ENCODE measurements at places on chromosomes 7 and 10.

DNA sequence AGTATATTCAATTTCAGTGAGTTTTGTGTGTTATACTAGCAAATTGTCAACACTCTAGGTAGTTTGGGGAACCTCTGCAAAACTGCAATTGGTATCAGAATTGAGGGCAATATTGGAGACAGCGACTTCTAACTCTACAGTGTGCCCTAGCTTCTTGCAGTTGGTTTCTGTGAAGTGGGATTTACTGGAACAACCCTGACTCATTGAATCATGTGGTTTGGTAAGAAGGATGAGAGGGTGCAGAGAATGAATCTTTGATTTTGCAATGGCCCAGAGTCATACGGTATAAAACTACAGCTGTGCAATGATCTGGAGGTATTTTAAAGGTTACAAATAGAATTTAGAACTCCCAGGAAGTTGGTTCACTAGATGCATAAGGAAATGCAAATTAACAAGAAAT is 129.1 kb upstream of the PPP1R3A start:
- peak; percentile 52 for DNase-seq

- no peak for DNase-seq
These were observed 743 bp downstream of the ADAP1 start for GRCh38 chr7:953547-954327.

- DNase-seq = no peak
These were observed 55.8 kb upstream of the LANCL2 start for GRCh38 chr7:55309040-55309991.

DNA sequence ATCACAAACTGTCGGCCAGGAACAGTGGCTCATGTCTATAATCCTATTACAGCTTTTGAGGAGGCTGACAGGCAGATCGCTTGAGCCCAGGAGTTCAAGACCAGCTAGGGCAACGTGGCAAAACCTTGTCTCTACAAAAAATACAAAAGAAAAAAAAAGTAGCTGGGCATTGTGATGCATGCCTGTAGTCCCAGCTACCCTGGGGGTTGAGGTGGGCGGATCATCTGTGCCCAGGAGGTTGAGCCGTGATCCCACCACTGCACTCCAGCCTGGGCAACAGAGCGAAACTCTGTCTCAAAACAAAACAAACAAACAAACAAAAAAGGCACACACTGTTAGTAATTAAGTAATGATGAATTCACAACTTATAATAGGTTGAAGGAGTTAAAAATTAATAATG is 441.5 kb upstream of the PCDH15 start:
- DNase-seq = no peak

DNA sequence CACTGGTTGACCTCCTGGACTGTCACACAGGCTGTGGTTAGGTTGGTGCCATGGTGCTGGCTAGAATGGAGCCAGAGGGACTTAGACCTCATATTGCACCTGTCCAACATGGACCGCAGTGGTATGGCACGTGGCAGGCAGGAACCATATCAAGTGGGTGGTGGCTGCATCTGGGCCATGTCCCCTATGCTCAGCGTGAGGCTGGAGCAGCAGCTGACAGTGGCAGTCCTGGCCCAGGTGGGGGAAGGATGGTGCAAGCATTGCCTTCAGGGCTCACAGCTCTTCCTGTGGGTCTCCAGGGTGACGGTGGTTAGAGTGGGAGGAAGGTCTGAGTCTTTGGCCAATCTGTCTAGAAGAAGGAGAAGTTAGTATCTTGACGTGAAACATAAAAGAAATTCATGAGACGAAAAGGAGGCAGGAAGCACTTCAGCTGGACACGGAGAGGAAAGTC is 54.5 kb upstream of the PFKFB3 start:
- no peak for DNase-seq

DNA sequence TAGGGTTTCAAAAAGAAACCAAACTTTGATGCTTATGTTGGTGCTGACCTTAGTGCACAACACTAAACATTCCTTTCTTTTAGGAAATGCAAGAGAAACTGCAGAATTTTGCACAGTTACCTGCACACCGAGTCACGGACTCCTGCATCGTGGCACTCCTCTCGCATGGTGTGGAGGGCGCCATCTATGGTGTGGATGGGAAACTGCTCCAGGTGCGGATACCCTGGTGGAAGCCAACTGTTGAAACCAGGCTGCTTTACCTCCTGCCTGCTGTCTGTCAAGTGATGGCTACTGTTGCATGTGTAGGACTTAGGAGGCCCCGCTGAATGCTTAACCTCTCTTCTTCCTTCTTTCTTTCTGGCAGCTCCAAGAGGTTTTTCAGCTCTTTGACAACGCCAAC is 11.7 kb downstream of the CASP2 start:
- no peak for DNase-seq

DNA sequence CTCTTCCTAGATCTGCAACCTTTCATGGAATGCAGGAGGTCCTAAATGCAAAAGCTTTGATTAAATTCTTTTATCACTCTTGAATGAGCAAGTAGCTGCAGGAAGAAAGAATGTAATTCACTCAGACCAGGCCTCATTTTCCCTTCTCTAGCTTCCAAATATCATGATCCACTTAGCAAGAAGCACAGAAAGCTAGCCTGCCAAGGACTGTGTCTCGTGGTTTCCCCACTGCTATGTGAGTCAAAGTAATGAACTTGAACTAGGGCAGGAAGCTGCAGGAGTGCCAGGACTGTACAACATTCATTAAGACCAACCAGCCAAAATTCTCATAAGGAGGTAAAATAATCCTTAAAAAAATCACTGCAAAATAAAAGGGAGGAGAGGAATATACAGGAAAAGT is 379.2 kb downstream of the CALN1 start:
- no peak for DNase-seq

Data from astrocyte of the spinal cord (primary cell).